ENCODE measurements at places on chromosomes 13 and 19.

GRCh38 chr13:76812206-76812897, 73.9 kb downstream of the KCTD12 start:
- DNase-seq: peak; percentile 69

GRCh38 chr13:94646904-94647303, 45.2 kb downstream of the GPR180 start:
- DNase-seq: no peak

- no peak for DNase-seq
Measured at GRCh38 chr19:10431254-10431942, 11.1 kb downstream of the PDE4A start.

GRCh38 chr13:106296723-106297122, 238.7 kb downstream of the EFNB2 start:
- no peak for DNase-seq

DNA sequence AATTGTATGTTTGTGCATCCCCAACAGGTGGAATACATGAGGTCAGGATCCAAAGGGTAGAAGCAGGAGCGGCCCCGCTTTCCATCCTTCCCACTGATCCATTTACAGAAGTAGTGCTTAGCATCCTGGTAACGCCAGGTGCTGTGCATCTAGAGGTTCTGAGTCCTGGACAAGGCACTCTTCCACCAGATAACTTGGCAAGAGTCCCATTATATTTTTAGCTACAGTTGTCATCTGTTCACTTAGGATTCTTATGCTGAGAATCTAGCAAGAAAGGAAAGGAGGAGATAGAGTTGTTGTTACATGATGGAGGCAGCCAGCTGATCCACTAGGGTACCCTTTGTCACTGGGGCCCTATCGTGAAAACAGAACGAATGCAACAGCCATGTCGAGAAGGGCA, 389.5 kb upstream of the ZNF507 start:
- no peak for DNase-seq

GRCh38 chr13:27607125-27607524, 13.2 kb downstream of the LNX2 start:
- no peak for DNase-seq

DNA sequence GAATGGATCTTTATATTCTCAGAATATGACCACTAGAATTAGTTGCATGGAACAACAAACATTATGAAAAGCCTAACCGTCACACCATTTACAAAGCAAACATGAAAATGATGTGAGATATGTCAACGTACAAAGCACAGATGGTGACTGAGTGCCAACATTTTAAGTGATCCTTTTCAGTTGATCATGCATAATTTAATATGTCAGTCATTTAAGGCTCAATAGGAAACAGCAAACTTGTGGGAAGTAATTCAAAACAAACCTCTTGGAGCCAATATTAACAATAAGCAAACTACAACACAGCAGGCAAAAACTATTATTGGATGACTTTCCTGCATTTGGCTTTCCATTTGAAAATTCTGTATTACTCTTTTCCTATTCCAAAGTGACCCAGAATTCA, 277.6 kb downstream of the SLITRK6 start:
- no peak for DNase-seq

GRCh38 chr13:98784666-98785065, 32.2 kb upstream of the SLC15A1 start:
- DNase-seq: no peak

- no peak for DNase-seq
Measured at GRCh38 chr19:55314396-55314795, 10.7 kb downstream of the TMEM150B start.

DNA sequence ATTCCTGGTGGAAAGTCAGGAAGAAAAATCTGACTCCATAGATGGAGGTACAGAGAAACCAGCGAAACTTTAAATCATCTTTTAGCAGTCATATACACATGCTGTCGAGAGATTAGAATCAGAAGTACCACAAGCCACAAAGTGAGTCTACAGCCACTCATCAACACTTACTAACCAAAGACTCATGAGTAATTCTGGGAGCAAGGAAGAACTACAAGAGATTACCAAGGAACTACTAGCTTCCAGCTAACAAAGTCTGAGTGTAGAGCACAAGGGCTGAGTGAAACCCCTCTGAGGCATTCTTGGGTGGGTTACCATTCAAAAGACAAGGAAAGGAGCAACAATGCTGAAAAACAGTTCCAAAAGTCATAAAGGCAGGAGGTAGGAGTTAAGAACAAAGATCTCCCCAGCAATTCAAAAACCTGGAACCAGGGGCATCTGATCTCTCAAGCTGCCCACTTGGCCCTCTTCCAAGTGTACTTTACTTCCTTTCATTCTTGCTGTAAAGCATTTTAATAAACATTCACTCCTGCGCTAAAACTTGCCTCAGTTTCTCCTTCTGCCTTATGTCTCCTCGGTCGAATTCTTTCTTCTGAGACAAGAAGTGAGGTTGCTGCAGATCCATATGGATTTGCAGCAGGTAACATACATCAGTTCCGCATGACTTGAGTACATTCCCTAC, 13.0 kb downstream of the RBM26 start:
- DNase-seq: no peak

GRCh38 chr13:91948736-91949135, 550.3 kb downstream of the GPC5 start:
- DNase-seq: no peak

DNA sequence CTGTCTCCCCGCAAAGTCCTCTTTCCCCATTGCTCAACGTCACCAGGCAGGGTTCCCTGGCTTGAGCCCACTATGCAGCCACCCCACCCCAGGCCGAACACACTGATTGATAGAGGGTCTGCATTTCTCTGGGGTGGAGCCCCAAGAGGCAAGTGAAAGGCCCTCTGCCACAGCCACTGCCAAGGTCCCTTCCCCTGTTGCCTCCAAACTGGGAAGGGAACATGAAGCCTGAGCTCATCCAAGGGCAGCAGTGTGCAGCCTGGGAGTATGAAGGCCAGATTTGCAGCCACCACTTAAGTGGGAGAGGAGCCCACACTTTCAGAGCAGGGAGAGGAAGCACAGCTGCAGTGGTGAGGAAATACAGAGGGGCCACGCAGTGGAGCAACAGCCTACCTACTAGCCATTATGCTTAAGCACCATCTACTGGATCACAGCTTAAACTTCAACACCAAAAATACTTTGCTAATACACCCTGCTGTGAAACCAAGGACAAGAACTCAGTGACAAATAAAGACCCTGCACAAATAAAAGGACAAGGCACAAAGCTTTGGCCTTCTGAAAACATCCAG, 48.6 kb downstream of the UBL3 start:
- DNase-seq: no peak

GRCh38 chr19:19866611-19867248, 1.0 kb downstream of the ZNF253 start:
- DNase-seq: no peak

- DNase-seq: no peak
Measured at GRCh38 chr13:30314562-30314961, 7.2 kb upstream of the KATNAL1 start.

GRCh38 chr19:33292595-33293254, 9.6 kb downstream of the CEBPA start:
- DNase-seq: no peak

- no peak for DNase-seq
Measured at GRCh38 chr19:4497770-4498389, 20.4 kb downstream of the PLIN4 start.

DNA sequence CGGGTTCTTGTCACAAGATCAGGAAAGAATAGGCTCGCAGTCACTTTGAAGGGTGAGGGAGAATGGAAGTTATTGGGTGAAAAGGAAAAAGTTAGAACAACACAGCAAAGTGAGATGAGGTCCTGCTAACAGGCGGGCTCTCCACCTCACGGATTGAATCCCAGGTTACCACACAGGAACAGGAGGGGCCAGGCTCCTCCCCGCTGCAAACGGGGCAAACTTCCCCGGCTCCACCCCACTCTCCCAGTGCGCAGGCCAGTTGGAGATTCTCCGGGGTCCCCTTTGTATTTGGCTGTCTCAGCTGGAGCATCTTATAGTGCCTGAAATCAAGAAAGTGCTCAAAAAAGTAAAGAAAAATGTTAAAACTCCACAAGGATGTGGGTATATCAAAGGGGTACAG, 78.3 kb upstream of the IPO5 start:
- DNase-seq: no peak

DNA sequence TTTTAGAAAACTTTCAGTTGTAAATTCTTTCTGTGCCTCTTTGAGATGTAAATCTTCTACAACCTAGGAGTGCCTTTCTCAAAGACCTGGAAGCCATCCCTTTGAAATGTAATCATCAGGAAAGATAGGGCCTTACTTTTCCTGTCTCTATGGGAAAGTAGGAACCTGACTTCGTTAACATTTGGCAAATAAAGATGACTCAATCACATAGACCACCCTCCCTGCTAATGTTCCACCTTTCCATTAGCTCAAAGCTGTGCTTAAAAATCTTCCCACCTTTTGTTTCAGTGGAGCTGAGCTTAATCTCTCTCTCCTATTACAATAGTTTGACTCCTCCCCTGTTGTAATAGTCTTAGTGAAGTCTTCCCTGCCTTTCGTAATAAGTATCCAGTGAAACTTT, 247.7 kb downstream of the OLFM4 start:
- DNase-seq: no peak

DNA sequence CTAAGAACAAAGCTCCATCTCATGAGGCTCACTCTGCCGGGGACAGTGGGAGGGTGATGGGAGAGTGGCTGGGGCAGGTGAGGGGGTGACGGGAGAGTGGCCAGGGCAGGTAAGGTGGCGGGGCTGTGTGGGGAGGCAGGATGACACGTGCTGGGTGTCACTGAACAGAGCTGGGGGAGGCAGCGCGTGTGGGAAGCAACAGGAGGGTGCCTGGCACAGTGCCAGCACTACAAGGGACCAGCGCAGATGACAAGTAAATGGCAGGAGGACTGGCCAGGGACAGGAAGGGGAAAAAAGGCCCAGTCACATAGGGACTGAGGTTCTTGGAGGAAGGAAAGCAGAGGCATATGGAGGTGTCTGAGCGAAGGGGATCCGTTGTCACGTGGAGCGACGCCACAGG, 129.9 kb downstream of the RNF17 start:
- no peak for DNase-seq

DNA sequence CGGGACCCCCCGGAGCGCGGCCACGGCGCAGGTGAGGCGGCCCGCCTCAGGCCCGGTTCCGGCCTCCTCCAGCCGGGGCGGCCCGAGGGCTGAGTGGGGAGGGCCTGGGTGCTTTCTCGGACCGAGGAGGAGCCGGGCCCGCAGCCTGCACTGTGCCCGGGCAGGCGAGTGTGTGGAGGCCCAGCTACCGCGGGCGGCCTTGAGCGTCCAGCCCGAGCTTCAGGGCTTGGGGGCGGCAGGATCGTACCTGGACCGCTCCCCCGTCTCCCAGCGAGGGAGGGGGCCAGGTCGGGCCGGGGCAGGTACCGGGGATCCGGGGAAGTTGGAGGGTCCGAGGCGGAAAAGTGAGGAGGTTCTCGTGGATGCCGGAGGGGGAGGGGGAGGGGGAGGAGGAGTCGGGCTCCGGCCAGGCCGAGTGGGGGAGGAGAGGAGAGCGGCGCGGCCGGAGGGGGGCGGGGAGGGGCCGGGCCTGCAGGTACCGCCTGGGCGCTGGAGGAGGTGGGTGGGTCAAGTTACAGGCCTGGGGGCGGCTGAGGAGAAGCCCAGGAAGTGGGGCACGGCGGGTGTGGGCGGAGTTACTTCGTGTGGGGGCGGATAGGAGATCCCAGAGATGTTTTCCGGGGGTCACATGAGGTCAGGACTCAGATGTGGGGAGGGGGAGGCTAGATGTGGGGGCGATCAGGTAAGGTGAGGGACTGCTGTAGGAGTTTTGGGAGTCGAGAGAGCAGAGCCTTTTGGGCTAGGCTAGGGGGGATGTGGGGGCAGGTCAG, 545 bp downstream of the NACC1 start:
- no peak for DNase-seq

- DNase-seq: no peak
Measured at GRCh38 chr13:98039261-98039660, 85.8 kb downstream of the IPO5 start.
